WTC11 (cell line): ENCODE measurements at places on chromosomes 3 and 15.

DNA sequence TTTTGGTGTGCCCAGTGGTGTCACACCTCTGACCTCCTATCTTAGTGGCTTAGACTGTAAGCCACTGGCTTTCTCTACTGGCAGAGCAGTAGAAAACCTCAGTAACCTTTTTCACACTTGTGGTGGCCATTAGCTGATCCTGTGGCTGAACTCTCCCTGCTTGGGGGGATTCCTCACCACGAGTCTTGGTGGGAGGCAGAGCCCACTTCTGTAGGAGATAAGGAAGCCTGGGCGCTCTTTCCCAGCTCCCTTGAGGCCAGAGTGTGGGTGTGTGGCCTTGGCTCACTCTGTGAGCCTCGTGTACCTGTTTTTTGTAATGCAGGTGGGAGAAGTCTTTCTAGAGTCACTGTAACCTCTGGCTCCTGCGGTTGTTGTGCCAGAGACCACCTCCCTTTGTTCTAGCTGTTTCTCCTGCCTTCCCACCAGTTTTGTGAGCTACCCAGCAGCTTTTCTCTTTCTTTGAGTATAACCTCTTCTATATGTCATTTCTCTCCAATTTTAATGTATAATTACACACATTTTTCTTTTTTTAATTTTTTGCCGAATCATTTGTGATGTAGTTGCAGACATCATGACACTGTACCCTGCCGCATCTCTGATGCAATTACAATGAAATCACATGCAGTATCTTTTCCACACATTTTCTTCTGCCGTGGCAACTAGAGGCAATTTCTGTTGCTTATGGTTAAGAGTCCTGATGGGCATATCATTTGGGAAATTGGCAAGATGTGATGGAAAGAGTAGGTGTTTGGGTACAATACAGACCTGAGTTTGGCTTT is 13.8 kb downstream of the XCR1 start:
- no peak for DNase-seq

DNA sequence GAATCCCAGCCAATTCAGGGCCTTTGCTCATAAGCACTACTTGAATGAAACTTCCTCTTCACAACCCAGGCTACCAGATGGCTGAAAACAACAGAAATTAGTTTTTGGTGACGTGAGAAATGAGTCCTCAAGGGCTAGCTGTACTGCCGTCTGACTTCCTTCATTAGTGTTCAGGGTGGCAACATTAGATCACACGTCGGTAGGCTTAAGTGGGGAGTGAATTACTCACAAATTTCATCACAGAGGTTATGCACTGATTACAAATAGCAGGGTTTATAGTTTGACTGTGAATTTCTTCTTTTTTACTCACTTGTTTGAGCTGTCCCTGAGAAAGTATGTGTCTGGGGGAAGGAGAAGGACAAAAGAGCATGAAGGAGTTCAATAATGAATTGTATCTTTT is 397.2 kb downstream of the GAP43 start:
- no peak for DNase-seq

DNA sequence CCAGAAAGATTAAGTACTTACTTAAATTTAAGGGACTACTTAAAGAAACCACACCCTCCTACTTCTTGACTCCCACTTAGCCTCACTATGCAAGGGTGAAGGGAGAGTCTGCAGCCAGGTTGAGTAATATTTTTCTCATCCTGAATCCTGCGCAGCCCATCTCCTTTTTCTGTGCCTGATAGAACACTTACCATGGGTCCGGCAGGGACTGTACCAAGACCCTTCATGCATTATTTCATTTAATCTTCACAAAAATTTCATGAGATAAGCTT is 562.6 kb upstream of the CFAP20DC start:
- no peak for DNase-seq

DNA sequence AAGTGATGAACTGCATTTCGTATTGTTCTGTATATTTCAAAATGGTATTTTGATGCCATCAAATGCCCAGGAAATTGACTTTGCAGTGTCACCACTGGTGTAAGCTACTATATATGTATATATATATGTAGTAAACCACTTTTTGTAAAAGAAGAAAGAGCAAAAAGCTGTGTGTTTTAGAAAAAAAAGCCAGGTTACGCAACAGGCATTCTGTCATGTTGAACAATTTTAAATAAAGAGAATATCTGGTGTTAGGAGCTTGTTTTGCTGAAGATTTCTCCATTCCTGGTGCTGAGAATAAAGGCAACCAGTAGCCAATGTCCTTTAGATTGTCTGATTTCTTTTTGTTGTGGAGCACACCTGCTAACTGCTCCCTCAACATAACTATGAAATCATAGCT is 3.7 kb upstream of the ABHD10 start:
- no peak for DNase-seq

- DNase-seq: no peak
Measured at GRCh38 chr3:194351080-194351672, at the start of gene CPN2. CPN2 (minus strand) TSS chr3:194351328; CDS start chr3:194342702, 8,626 bp downstream.

GRCh38 chr15:62889141-62889661 is 153.3 kb upstream of the TPM1 start:
- no peak for DNase-seq

- DNase-seq: peak; percentile 49
Measured at GRCh38 chr3:191809326-191809949, 348.5 kb downstream of the PYDC2 start.

- no peak for DNase-seq
Measured at GRCh38 chr3:30962084-30962483, 67.6 kb upstream of the GADL1 start.

- no peak for DNase-seq
Measured at GRCh38 chr3:154235330-154235729, 89.0 kb downstream of the DHX36 start.

DNA sequence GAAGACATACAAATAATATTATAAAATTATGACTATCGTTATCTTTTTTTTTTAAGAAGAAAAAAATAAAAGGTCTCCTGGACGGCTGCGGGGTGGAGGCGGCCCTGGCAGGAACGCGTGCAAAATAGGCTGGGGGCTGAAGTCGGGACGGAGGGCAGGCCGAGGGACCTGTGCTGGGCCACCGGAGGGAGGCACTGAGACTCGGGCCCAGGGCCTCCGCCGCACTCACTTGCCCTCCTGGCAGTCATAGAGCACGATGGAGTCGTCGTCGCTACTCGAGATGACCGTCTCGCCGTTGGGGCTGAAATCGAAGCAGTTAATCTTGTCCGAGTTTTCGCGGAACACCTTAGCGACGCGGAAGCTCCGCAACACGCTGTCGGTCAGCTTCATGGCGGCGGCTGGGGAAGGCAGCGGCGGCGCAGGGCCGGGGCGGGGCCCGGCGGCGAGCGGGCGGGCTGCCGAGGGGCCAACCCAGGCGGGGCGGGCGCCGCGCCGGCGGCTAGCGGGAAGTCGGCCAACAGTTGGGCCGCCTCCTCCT is 408 bp downstream of the WDR82 start:
- DNase-seq: peak; percentile 61

DNA sequence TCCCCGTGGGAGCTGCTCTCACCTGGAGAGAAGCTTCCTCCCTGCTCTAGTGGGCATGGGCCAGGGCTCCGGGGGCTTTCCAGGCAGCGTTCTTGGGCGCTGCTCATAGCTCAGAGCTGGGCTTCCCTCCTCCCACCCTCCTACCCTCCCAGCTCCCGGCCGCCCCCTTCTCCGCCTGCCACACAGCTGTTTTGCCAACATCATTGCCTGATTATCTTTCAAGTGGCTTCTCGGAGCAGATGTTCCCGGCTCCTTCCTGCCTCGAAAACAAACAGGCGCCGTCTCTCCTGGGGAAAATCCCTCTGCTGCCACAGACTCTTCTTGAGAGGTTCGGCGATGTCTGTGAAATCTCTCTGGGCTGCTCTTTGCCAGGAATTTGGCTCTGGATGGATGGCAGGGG is 195.6 kb downstream of the RPLP1 start:
- DNase-seq: peak; percentile 28

GRCh38 chr15:85388566-85389305 is 8.3 kb downstream of the AKAP13 start:
- DNase-seq: no peak

DNA sequence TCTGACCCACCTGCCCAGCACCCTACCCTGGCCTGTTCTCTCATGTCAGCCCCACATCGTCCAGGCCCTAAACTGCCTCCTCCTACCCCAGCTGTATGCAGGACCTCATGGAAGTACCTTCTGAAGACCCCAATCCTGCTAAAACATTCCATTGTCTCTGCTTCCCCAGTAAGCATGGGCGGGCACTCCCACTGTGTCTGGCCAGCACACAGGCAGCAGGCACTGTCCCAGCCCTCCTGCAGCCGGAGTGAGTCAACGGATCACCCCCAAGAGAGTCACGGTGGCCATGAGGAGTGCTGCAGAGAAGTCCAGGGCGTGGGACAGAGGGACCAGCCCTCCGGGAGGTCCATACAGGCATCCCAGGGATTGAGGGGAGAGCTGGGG is 36.4 kb upstream of the SLCO2A1 start:
- DNase-seq: no peak

DNA sequence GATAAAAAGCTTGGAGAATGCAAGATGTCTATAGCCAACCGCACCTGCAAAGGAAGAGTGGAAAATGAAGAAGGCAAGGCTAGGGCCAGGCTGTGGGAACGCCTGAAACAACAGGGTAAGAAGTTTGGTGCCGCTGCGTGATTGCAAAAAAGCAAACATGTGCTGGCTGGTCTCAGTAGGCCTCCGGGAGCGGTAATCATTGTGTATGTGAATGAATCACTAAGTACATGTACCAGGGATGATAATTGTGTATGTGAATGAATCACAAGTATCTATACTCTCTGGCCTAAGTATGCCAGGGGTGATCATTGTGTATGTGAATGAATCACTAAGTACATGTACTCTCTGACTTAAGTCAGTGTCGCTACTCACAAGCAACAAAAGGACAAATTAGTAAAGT is 40.3 kb upstream of the PARL start:
- DNase-seq: no peak

- no peak for DNase-seq
Measured at GRCh38 chr3:134323966-134324962, 50.0 kb downstream of the AMOTL2 start.

GRCh38 chr15:34768530-34768929 is 13.7 kb upstream of the GJD2 start:
- DNase-seq: no peak

- no peak for DNase-seq
Measured at GRCh38 chr15:71414853-71415252, 299.6 kb downstream of the THSD4 start.

- DNase-seq: no peak
Measured at GRCh38 chr15:98381446-98381845, 266.9 kb upstream of the IGF1R start.

DNA sequence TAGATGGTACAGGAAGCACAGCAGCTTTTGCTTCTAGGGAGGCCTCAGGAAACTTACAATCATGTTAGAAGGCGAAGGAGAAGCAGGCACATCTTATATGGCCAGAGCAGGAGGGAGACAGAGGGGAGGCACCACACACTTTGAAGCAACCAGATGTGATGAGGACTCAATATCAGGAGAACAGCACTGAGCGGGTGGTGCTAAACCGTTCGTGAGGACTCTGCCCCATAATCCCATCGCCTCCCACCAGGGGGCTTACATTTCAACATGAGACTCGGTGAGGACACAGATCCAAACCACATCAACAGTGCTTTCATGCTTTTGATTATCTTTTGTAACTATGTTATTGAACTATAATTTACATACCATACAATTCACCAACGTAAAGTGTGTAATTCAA is 7.6 kb upstream of the TMEM44 start:
- DNase-seq: peak; percentile 40

- no peak for DNase-seq
Measured at GRCh38 chr15:91699741-91700140, 153.8 kb upstream of the SLCO3A1 start.

DNA sequence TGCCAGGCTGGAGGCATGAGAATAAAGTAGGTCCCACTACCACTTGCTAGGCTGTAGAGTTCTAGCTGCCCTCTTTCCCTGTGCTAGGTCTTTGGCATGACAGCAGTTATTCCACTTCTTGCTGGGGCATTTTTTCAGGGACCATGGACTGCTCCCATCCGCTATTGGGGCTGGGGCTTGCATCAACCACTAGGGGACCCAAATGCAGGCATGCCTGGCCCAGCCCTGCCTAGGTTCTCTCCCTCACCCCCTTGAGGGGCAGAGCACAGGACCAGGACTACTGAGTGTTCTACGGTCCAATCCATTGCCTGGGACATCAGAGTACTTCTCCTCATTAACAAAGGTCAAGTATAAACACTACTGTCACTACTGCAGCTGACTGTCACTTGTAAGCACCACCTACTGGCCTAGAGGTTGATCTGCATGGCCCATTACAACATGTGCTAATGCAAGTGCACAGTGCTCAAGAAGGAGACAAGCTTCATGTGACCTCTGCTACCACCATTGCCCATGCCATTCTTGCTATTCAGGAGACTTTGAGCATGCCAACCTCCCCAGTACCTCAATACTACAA is 270.5 kb downstream of the MBNL1 start:
- peak; percentile 12 for DNase-seq

- DNase-seq: no peak
Measured at GRCh38 chr3:45312836-45313493, 75.4 kb upstream of the LARS2 start.

DNA sequence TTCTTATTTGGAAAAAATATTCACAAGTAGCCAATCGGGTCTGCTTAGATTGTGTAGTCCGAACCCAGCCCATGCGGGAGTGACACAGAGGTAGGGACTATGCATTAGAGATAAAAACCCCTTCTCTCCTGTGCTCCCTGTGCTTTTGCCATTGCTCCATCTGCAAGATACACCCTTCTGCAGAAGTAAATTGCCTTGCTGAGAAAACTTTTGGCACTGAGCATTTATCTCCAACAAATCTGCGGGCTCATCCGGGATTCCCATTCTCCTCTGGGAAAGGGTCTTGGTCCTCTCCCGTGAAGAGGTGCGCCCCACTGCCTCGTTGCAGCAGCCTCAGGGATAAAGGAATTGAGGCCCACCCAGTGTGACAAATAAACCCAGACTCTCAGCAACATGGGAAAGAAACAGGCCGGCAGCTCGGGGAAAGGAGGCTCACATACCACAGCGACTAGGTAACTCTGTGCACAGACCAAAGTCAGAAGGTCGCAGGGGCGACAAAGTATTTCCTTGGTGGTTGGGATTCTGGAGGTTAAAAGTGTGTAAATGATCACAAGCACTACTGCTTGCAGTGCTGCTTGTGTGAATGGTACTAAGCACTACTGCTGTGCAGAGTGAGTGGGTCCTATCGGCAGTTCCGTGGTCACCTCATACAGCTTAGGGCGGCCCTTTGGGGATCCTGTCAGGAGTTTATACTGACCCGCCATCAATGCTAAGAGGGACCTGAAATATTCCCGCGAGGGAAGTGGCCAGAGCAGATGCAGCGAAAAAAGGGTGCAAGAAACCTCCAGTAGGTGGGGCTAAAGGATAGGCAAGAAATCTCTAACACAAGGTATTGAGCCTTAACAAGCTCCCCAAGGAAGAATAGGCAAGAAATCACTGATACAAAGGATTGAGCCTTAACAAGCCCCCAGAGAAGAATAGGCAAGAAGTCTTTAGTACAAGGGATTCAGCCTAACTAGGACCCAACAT is 54.3 kb downstream of the GSK3B start:
- DNase-seq: peak; percentile 47

DNA sequence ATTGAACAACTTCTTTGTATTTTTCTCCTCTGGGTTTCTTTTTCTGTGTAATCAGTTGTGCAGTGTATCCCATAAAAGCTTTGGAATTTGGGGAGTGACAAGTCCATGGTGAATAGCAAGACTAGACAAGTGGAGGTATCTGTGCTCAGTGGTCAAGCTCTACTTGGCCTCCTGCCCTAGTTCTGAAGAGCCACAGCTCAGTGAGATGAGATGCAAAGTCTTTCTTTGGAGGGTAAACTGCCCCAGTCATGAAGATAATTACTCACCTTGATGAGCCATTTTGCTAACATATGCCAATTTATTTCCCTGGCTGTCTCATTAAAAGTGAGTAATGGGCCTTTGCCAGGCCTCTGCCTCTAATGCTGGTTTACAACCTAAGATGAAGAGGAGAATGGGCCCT is 271.2 kb upstream of the TRIM42 start:
- no peak for DNase-seq

- no peak for DNase-seq
Measured at GRCh38 chr3:28252001-28252431, 10.6 kb downstream of the CMC1 start.
